ENCODE measurements at places on chromosomes 4 and X.

DNA sequence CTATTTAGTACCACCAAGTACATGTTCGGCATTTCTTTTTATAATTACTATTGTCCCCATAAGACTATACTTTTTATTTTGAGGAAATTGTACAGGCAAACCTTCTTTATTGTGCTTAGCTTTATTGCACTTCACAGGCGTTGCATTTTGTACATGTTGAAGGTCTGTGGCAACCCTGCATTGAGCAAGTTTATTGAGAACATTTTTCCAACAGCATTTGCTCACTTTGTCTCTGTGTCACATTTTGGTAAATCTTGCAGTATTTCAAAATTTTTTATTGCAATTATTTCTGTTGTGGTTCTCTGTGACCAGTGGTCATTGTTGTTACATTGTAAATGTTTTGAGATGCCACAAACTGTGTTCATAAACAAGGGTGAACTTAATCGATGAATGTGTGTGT, 10.8 kb upstream of the CXCL5 start:
- no peak for DNase-seq

GRCh38 chr4:74751247-74751646, 43.1 kb downstream of the BTC start:
- DNase-seq = no peak

GRCh38 chr4:159308566-159309340, 205.9 kb downstream of the RAPGEF2 start:
- no peak for DNase-seq

- DNase-seq = no peak
Measured at GRCh38 chr4:53147711-53148110, 218.2 kb downstream of the SCFD2 start.
